ENCODE measurements at places on chromosomes 12 and 14.

- DNase-seq = no peak
These were observed 1.1 kb downstream of the RHNO1 start for GRCh38 chr12:2877953-2878732.

- no peak for DNase-seq
These were observed 4.4 kb downstream of the SERPINA11 start for GRCh38 chr14:94448071-94448808.

- DNase-seq = peak; percentile 13
These were observed 183.7 kb upstream of the DIO2 start for GRCh38 chr14:80395031-80395430.

DNA sequence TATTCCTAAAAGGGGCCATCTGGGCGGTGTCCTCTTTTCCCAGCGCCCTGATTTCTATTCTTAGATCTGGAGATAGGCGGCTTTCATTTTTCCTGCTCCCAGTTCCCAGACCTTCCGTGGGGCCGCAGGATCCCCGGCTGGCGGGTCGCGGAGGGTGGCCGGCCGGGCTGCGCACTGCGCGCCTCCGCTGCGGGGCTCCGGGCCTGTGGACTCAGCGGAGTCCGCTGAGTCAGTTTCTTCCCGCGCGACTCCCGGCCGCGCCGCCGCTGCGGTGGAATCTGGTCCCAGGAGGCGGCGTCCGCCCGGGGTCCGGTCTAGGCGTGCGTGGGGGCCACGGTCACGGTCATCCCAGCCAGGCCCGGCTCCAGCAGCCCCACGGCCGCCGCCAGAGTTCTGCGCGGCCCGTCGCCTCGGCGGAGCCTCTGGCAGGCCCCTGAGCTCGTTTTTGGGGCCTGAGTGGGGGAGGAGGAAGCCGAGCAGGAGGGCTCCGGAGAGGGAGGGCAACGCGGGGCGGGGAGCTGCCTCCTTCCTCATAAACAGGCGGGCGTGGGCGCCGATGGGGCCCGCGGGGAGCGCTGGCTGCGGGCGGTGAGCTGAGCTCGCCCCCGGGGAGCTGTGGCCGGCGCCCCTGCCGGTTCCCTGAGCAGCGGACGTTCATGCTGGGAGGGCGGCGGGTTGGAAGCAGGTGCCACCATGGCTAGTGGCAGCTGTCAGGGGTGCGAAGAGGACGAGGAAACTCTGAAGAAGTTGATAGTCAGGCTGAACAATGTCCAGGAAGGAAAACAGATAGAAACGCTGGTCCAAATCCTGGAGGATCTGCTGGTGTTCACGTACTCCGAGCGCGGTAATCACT lies at the start of gene LRRK2:
TSS of gene LRRK2 (plus strand) at position 559 of the 853 bp plus-strand sequence. CDS start at position 694, 135 bp downstream.
- DNase-seq = no peak

DNA sequence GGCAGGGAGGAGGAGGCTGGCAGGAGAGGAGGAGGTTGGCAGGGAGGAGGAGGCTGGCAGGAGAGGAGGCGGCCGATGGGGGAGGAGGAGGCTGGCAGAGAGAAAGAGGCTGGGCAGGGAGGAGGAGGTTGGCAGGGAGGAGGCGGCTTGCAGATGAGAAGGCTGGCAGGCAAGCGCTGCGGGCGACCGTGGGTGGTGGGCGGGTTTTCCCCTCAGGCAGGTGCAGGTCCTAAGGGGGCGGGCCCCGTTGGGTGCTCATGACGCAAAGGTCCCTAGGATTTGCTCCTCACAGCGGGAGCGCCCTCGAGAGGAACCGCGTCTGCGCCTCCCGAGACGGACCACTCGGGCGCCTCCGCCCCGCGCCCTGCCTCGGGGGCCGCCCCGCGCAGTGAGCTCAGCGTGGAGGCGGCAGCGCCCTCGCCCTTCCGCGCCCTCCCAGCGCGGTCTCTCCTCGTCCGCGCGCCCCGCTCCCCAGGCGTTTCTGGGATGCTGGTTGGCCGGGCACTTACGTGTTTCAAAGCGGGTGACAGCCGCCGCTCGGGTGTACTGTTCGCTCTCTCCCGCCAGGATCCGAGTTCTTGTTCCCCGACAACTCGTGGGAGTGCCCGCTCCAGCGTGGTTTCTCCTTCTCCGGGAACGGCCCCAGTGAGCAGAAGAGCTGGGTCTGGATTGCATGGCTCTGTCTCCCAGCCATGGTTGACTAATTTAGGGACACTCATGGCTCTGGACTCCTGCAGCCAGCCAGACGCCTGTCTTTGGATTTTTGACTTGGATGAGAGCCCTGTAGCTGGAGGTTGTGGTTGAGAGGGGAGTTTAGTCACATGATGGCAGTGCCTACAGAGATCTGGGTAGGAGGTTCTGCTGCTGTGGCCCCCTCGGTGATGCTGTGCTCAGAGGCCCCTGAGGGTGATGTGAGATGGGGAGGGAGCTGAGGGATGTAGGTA lies 64.1 kb upstream of the PPP4R3A start:
- DNase-seq = peak; percentile 44

DNA sequence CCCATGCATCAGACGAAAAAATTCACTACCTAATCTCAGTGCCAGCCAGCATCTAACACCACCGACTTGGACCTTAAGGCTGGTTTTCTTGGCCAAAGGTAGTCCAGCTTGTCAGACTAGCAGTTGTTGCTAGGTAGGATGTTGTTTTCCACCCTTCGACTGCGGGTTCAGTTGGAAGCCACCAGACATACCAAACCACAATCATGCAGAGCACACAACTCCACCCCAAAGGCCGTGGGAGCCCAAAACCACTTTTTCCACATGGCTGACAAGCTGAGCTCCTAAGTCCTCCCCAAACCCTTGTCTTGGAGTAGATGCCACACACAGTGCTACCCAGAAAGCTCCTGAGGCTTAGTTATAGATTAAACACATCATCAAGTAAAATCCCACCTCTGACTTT lies 46.8 kb downstream of the LRIG3 start:
- no peak for DNase-seq

DNA sequence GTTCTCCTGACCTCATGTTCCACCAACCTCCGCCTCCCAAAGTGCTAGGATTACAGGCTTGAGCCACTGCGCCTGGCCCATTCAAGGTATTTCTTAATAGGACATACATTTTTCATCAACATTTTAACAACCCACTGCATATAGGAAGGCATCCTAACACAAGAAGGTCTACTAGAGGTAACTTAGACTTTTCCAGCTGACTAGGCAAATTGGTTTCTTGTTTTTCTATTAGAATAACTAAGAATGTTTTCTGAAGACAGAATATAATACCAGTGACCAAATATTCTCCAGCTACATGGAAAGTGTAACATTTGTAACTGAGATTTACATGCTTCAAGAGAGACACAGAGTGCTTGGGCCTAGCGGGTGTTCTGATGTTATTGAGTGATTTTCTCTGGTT lies 14.2 kb upstream of the PRB4 start:
- no peak for DNase-seq

Data from GM04503 (cell line).